Dermis lymphatic vessel endothelial cell (primary cell): ENCODE measurements at places on chromosomes 11 and 22. TPM values are rescaled to one million over a fixed set of nuclear protein-coding genes. Genes with fewer than 3 reads are reported as not detected.

The ZP1 gene
- not detected in 2 replicates for total RNA-seq

The SPON1 gene
- total RNA-seq, result 0.17 and 1.2 TPM in 2 replicates

The PATE4 gene
- not detected in 2 replicates for total RNA-seq

The CEND1 gene
- total RNA-seq, result 0.09 TPM in 1 of 2 replicates, not detected in the other

The IL18 gene
- 0.11 TPM in 1 of 2 replicates, not detected in the other for total RNA-seq

The CDC45 gene
- total RNA-seq, result 3.1 and 4.0 TPM in 2 replicates

The PRODH gene
- total RNA-seq, result 0.34 TPM in 1 of 2 replicates, not detected in the other

The PNPLA5 gene
- total RNA-seq, result not detected in 2 replicates

The CFAP300 gene
- 0.11 TPM in 1 of 2 replicates, not detected in the other for total RNA-seq

The HPX gene
- 0.34 TPM in 1 of 2 replicates, not detected in the other for total RNA-seq

The TPBGL gene
- not detected in 2 replicates for total RNA-seq

The CST6 gene
- 0.11 and 0.34 TPM in 2 replicates for total RNA-seq

The SCUBE2 gene
- total RNA-seq, result 1.4 and 3.4 TPM in 2 replicates

The TRPM5 gene
- total RNA-seq, result not detected in 2 replicates
